ENCODE measurements at places on chromosomes 4 and X. TPM values are rescaled to one million over a fixed set of nuclear protein-coding genes. Genes with fewer than 3 reads are reported as not detected.
A peak's percentile ranks its signal among the peaks of the same experiment; 100 is the strongest.

DNA sequence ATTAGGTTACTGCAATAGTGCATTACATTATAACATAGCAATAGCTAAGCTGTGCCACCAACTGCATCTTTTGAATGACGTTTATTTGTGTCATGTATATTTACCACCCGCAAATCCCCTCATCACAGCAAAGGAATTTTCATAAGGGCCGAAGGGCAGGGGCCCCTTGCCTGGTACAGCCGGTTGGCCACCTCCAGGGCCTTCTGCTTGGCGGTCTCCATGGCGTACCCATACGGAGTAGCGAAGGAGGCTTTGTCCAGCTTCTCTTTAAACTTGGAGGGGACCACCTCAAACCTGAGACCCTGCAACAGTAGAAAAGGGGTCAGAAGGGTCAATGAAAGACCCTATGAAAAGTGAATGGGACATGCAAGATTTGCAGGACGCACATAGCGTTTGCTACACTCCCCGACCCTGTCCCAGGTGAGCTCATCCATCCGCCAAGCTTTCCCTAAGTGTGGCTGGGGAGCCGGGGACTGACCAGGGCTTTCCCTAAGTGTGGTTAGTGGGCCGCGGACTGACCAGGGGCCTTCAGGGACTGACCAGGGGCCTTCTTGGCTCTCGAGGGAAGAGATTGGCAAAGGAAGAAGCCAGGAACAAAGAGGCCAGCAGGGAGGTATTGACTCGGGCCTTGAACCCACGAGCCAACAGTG lies 10.6 kb downstream of the ASMTL start:
- peak; percentile 33 for DNase-seq

DNA sequence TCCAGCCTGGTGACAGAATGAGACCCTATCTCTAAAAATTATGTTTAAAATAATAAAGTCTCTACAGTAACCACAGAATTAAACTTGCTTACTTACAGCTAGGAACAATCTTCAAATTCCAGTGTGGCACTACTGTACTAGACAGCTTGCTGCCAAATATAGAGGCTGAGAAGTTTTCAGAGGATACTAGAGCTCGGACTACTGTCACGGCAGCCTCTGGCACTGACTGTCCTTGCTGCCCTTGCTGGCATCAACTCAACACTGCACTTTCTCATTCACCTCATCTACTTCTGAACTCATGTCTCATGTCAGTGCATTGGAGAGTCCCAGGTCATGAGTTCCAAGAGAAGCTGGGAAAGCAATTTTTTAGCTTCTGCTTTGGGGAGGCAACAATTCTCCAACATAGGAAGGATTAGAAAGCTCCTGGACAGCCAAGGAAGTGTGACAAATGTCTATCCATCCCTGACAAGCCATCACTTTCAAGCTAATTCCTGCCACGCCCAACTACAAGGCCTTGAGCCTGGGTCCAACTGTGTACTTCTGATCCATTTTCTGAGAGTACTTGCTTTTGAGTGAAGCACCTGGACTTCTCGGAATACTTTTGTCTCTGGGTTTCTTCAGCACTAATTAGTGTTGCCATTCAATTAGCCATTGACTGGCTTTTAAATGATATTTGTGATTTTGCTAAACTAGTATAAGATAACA lies 98.6 kb upstream of the NR3C2 start:
- no peak for DNase-seq

DNA sequence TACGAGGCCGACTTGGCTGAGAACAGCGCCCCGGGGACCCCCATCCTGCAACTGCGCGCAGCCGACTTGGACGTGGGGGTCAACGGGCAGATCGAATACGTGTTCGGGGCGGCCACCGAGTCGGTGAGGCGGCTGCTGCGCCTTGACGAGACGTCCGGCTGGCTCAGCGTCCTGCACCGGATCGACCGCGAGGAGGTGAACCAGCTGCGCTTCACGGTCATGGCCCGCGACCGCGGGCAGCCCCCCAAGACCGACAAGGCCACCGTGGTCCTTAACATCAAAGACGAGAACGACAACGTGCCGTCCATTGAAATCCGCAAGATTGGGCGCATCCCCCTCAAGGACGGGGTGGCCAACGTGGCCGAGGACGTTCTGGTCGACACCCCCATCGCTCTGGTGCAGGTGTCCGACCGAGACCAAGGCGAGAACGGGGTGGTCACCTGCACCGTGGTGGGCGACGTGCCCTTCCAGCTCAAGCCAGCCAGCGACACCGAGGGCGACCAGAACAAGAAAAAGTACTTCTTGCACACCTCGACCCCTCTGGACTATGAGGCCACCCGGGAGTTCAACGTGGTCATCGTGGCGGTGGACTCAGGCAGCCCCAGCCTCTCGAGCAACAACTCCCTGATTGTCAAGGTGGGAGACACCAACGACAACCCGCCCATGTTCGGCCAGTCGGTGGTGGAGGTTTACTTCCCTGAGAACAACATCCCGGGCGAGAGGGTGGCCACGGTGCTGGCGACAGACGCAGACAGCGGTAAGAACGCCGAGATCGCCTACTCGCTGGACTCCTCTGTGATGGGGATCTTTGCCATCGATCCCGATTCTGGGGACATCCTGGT lies 2.4 kb downstream of the PCDH7 start:
- DNase-seq: peak; percentile 46

- DNase-seq: no peak
Observed at GRCh38 chr4:156560701-156561100, 410.9 kb downstream of the PDGFC start.

NOX1 gene
- total RNA-seq: not detected

Data from aorta (tissue), 5 donors.